ENCODE measurements at places on chromosomes 13 and 19. TPM values are rescaled to one million over a fixed set of nuclear protein-coding genes. Genes with fewer than 3 reads are reported as not detected.

- peak; percentile 76 for DNase-seq
Measured at GRCh38 chr19:42295831-42296525, 6.0 kb upstream of the PRR19 start.

DNA sequence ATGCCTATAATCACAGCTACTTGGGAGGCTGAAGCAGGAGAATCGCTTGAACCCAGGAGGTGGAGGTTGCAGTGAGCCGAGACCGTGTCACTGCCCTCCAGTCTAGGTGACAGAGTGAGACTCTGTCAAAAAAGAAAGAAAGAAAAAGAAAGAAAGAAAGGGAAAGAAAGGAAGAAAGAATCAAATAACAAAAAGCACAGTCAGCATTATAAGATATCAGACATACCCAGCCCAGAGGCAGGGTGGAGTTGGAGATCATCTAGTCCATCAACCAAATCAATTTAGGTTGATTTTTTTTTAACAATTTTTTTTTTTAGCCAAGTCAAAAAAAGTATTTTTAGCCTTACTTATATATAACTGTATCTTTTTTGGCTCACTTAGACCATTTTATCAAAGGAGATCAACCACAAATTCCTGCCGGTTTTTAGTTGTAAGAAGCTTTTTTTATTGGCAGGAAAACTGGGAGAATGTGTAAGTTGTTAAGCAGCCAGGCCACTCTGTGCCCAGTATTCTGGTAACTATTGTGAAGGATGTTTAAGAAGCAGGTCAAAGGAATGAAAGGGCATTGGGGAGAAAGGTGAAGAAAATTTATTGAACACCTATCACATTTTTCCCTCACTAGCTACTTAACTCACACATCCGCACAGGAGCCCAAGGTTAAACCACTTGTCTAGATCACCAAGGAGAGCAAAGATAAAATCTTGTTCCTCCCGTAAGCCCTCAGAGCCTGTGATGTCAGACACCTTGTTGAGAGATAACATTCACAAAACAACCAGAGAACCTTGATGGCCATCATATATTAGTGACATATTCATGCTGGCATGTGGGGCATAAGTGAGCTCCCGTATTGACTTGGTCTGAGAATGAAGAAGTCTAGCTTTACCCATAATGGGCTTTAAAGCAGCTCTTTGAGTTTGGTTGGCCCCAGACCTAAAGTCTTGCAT lies 91.8 kb downstream of the COL4A2 start:
- no peak for DNase-seq

DNA sequence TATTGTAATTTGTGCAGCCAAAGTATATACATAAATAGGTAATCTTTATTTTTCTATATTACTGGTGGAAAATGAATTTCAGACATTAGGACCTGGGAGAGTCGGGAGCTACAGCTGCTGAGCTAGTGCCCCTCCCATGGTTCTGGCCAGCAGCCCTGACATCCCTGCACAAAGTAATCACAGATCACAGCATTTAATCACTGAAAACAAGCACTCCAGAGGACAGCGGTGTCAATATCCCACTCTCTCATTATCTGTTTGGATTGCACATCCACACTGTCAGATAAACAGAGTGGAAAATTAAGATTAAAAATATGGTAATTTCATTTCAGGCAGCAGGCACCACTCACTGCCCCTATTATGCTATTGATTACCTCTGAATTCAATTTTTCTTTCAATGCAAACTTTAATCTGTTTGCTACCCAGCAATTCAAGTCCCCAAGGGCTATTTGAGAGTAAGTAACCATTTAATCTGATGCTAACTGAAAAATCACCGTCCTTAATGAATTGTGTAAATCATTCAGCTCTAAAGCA lies 254.1 kb upstream of the SOX21 start:
- no peak for DNase-seq

Gene ERCC2
- 27.8 TPM for total RNA-seq

DNA sequence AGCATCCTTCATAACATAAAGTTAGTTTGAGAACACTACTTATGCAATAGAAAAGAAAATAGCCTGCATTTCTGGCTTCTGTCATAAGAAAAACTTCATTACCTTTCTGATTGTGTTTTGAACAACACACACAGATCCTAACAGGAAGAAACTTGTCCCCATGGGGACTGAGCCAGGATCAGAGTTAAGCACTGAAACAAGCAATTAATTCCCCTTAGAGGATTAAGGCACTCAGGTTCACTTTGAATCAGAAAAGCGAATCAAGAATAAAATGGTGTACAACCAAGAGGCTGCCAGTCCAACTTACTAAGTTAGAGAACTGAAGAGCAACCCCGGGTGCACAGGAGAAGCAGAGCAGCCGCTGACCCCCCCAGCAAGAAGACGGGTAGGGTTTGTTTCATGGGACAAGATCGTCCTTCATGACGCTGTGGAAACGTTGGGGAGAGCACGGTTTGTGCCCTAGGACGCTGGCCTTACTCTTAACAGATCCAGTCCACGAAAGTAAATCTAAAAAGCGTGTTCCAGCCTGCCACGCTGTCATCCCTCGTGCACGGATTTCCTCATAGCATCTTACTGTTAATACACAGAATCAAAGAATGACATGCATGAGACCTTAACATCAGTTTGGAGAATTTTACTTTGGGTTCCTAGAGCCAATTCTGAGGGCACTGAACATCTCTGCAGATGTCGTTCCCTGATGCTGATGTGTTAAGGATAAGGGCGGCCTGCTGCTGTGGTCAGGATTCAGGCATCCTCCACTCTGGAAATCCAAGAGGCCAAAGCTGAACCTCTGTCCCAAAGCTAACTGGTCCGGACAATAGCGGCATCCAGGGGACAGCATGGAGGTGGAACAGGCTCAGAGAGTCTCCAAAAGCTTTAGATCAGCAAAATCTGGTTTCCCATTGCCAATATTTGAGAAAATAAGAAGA lies 46.4 kb downstream of the GGACT start:
- no peak for DNase-seq

Gene SRRM5
- total RNA-seq = 0.88 TPM

DNA sequence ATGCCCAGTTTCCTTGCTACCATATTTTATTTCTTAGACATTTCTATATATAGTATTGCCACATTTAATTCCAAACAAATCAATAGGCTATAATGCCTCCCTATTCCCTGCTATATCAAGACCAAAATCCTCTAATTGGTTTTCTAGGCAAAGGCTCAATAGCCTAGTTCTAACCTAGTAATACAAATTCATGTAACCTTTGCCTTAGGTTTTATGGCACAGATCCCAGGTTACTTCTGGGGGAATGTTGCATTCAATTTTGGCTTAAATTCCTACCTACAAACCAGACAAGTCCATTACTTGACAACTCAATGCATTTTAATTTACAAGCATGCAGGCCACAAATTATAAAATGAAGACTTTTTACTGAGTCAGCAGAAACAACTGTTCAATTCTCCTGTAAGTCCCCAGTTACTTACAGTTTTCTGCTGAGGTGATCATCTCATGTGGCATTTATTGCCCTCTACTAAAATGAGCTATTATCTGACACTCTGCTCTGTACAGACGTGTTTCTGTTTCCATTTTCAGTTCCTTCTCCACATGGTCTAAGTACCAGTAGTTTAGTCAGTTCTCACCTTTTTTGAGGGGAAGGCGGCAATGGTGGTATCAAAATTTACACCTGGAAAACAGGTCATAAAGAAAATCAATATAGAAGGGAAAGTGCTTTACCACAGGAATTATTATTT lies 11.7 kb downstream of the KCNRG start:
- DNase-seq = no peak

DNA sequence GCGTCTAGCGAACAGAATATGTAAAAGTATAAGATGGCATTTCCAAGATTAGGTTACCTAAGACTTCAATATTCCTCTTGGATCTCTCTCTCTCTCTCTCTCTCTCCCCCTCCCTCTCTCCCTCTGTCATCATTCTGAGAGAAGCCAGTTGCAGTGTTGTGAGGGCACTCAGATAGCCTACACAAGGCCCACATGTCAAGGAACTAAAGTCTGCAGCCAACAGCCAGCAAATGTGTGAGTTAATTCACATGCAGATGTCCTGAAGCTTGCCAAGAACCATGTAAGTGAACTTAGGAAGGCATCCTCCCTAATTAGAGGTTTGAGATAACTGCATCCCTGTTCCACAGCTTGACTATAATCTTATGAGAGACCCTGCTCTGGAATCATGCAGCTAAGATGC lies 822.9 kb upstream of the PRR20A start:
- no peak for DNase-seq

Gene ZNF677
- not detected for total RNA-seq

GRCh38 chr13:108700422-108701170 lies 71.2 kb downstream of the MYO16 start:
- DNase-seq = peak; percentile 90

- no peak for DNase-seq
Measured at GRCh38 chr13:100106705-100107104, 17.8 kb downstream of the PCCA start.

DNA sequence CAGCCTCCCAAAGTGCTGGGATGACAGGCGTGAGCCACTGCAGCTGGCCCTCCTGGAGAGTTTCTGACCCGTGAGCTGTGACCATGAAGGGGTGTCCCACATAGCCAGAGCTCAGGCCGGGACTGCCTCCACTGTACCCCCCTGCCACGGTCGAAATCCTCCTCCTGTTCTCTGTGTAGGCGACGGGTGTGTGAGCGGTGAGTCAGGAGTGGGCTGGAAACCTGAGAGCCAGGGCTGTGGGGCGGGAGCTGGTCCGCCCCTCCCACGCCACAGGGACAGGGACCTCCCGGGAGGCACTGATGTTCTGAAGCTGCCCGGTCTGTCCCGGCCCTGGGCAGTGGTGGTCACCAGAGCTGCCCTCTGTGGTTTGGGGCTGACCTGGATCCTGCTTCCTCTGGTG lies 3.9 kb downstream of the WDR18 start:
- no peak for DNase-seq

Gene ZNF729
- not detected for total RNA-seq

- peak; percentile 98 for DNase-seq
Measured at GRCh38 chr19:55071129-55071502, 4.6 kb upstream of the EPS8L1 start.

- DNase-seq = peak; percentile 67
Measured at GRCh38 chr13:79485014-79485811, 4.3 kb downstream of the NDFIP2 start.

- no peak for DNase-seq
Measured at GRCh38 chr19:53037101-53038097, 7.1 kb upstream of the ERVV-2 start.

Gene CYP2F1
- total RNA-seq = not detected

GRCh38 chr19:48683349-48683748 lies 10.5 kb upstream of the NTN5 start:
- no peak for DNase-seq

GRCh38 chr13:44147648-44148047 lies 226.0 kb upstream of the SERP2 start:
- DNase-seq = no peak

Gene FFAR3
- total RNA-seq = not detected

DNA sequence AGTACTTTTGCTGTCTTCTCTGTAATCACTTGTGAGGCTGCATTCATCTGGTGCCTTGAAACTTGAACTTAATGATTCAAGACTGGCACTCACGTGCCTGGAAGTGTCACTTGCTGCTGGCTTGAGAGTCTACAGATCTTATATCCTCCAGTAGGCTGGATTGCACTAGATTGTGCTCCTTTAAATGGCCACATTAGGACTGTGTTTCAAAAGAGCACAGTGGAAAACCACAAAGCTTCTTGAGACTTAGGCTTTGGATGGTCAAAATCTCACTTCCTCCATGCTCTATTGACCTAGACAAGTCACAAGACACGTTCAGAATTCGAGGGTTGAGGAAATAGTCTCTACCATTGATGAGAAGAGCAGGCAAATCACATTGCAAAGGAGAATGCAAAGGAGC lies 1278.8 kb upstream of the MIR17HG start:
- no peak for DNase-seq

DNA sequence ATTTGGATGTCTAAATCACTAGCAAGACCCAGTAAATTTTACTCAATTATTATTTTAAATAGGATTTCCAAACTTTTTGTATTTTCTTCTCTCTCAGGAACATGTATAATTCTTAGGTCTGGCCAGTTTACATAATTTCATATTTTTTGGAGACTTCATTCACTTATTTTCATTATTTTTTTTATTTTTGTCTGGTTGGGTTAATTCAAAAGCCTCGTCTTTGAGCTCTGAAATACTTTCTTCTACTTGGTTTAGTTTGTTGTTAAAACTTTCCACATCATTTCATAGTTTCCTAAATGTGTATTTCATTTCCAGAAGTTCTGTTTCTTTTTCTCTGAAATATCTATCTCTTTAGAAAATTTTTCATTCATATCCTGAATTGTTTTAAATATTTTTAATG lies 322.9 kb upstream of the SPRY2 start:
- DNase-seq = no peak

GRCh38 chr19:51456541-51457290 lies 1.5 kb downstream of the SIGLEC8 start:
- DNase-seq = no peak

DNA sequence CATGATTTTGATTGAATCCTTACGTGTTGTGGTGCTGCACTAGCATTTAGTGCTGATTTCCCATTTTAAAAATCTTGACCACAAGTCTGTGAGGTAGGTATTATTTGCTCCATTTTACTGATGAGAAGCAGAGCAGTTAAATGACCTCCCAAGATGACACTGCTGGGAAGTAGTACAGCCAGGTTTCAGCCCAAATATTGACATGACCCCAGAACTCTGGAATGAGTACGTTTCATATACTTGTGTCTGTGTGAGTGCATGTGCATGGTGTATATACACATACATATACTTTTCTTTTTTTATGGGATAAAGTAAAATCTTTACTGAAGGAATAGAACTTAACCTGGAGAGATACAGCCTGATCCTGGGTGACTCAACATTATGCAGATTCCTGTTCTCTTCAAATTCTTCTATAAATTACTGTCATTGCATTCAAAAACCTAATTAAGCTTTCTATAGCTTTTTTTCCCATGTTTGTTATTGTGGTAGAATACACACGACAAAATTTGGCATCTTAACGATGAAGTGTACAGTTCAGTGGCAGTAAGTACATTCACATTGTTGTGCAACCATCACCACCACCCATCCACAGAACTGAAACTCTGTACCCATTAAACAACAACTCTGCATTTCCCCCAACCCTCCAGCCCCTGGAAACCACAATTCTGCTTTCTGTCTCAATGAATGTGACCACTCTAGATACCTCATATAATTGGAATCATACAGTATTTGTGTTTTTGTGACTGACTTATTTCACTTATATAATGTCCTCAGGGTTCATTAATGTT lies 311.9 kb downstream of the MTUS2 start:
- DNase-seq = no peak

Gene C19orf85
- 0.23 TPM for total RNA-seq

Gene CLEC4G
- not detected for total RNA-seq

Gene HTR2A
- not detected for total RNA-seq

DNA sequence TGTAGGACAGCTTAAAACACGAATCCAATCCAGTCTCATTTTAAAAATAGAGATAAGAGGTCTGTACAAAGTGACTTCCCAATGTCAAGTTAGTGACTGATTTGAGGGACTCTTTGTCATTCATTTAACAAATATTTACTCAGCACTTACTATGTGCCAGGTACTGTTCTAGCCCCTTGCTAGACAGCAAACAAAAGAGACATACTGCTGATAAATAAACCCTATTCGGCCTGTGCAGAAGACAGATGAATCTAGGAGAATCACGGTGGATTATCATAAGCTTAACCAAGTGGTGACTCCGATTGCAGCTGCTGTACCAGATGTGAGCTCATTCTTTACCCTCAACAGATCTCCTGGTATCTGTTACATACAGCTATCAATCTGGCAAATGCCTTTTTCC lies 6.4 kb upstream of the ELF1 start:
- no peak for DNase-seq

GRCh38 chr19:51272183-51272810 lies 21.4 kb downstream of the SIGLECL1 start:
- no peak for DNase-seq
